ENCODE measurements at places on chromosomes 13 and 19.

- no peak for DNase-seq
Observed at GRCh38 chr13:36088463-36088862, 42.7 kb downstream of the DCLK1 start.

- no peak for DNase-seq
Observed at GRCh38 chr19:55255618-55256423, 3.0 kb downstream of the PPP6R1 start.

GRCh38 chr13:76917095-76917494 lies 30.9 kb upstream of the KCTD12 start:
- DNase-seq, result no peak

- DNase-seq, result no peak
Observed at GRCh38 chr13:41326661-41327060, 15.6 kb downstream of the NAA16 start.

DNA sequence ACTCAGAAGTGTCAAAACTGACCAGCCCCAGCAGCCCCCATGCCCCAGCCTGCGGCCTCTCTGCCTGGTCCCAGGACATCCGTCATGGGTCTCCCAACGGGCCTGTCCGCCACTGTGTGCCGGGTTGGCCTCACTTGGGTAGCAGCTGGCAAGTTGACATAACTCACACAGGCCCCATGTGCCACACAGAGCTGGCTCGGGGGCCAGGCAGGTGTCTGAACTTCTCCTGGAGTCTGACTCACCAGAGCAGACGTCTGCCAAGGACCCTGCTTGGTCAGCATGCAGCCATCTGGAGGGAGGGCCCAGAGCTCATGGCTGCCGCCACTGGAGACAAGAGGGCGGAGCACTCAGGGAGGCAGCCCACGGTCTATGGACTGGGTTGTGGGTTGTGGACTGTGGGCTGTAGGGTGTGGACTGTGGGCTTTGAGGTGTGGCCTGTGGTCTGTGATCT lies 32.0 kb upstream of the TMEM255B start:
- no peak for DNase-seq

- no peak for DNase-seq
Observed at GRCh38 chr19:9868983-9869617, 34.0 kb downstream of the PIN1 start.

DNA sequence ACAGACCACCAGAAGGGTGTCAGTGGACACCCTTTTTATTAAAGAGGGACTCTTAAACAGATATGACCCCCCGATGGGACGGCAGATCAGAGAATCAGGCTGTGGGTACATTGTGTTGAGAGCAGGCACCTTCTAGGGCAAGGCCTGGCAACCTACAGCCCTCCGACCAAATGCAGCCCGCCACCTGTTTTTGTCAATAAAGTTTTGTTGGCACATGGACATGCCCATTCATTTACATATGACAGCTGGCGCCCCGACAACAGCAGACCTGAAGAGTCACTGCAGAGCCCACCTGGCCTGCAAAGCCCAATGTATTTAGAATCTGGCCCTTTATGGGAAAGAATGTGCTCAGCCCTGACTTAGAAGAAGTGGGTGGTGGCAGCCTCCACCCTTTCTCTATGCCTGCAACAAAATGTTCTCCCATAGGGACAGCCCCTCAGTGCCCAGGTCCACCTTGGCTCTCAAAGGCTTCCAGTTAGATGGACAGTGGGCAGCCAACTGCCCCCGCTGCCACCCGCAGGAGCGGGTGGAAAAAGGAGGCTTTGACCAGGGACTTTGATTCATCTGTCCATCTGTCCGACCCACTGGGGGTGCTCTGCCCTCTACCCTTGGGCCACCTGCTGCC lies 184.9 kb downstream of the PTPRS start:
- no peak for DNase-seq

GRCh38 chr19:47032171-47032811 lies 12.7 kb downstream of the NPAS1 start:
- no peak for DNase-seq

Data from pulmonary artery endothelial cell (primary cell).